LNCaP clone FGC (cell line): ENCODE measurements at places on chromosomes 12 and 14.

DNA sequence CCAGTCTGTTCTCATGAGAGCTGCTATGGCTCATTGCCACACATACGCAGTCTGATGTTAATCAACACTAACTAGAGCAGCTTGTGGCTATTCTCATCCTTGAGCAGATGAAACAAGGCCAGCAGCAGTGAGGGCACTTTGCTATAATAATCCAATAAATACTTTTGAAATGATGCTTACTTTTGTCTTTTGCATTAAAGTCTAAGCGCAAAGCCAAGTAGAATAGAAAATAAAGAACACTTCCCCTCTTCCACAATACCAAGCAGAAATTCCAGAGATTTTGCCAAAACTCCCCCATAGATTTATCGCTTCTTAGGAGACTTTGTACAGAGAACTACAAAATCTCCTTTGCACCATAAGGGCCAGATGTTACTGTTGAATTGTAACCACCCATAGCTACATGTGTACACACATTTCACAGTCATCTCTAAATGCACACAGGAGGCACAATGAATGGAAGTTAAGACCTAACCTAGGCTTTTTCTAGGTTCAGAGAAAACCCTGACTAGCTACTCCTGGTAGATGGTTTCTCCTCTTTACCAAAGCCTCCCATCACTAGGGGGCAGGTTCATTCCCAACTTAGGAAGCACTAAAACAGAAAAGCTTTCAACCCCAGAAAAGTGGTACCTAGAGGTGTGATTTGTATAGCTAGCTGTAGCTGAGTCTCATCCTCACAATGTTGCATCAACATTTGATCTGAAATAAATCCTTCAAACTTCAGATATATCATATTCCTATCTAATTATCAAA is 119.3 kb downstream of the HMGA2 start:
- DNase-seq, result no peak

- DNase-seq, result no peak
These were observed 224.1 kb upstream of the PLEKHG7 start for GRCh38 chr12:92478692-92479091.

DNA sequence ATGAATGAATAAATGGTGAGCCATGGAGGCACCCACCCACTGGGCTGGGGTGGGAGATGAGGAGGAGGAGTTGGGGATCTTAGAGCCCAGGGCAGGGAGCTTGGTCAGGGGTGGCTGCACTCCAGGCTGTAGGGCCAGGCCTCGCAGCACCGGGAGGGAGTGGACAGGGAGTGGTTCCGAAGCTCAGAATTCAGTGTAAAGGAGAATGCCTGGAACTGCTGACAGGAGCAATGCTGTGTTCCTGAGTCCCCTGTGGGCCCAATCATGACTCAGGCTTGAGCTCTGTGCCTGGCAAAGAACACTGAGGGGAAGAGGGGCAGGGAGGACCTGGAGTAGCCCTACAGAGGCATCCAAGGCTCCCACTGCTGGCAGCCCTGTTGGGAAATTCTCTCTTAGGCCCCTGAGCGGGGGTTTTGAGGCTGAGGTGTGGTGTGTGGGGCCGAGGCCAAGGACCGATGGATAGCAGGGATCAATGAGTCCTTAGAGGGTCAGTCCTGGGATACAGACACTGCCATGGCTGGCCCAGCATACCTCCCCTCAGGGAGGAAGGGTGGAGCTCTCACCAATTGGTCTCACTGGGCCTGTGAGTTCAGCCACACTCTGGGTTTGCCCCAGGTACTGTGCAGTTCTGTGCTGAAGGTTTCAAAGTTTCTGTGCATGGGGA is 9.5 kb upstream of the RABGGTA start:
- DNase-seq, result no peak

GRCh38 chr12:129964300-129964699 is 60.5 kb upstream of the TMEM132D start:
- DNase-seq, result no peak

DNA sequence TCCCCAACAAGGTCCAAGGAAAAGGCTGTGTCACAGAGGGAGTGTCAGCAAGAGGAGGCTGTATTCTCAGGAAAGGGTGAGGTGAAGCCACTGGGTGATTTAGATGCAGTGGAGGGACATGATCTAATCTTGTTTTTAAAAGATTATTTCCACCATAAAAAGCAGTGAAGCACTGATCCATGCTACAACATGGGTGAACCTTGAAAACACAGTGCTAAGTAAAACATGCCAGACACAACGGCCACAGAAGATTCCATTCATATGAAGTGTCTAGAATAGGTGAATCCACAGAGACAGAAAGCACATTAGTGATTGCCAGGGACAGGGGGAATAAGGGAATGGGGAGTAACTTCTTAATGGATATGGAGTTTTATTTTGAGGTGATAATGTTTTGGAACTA is 12.8 kb downstream of the RITA1 start:
- DNase-seq, result no peak

- DNase-seq, result no peak
These were observed 128.4 kb upstream of the TBX3 start for GRCh38 chr12:114812384-114812783.

DNA sequence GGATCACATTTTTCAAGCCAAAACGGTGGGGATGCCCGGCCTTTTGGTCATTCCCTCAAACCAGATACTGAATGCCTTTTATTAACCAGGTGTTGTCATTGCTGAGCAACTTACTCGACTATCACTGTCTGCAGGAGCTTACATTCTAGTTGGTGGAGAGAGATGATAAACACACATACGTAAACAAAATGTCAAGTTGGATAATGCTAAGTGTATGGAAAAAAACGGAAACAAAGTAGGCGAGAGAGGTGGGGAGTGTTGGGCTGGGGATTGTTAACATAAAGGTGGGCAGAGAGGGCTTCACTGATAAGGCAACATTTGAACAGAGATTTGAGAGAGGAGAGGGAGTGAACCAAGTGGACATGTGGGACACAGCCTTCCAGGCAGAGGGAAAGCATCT is 4.5 kb downstream of the C12orf43 start:
- no peak for DNase-seq

- DNase-seq, result no peak
These were observed 9.2 kb downstream of the RARG start for GRCh38 chr12:53222806-53223261.

DNA sequence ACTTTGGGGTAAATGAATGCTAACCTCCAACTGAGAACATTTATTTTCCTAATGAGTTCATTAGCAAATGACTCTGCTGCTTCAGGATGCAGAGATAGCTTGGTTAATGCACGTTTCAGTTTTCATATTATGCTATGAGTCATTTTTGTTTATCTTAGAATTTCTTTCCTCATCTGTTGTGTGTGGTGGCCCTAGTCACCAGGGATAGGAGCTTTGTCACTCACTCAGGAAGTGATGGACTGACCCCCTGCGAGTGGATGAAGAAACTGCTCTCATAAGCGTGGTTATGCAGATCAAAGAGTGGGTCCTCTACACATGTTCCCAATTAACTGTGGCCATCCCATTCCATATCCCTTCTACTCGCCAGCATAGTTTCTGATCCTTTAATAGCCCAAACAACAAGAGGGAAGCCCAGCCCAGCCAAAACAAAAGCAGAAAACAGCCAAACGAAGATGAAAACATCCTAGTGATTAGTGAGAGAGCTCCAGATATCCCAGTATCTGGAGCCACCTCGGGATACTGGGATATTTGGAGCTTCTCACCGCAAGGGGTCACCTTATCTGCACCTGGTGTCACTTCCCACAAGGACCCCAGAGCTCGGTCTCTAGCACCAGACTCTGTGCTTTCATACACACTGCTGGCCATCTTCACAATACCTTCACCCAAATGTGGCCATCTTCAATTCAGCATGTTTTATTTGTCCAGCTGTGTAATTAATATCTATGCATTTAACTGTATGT is 8.6 kb downstream of the TC2N start:
- no peak for DNase-seq

DNA sequence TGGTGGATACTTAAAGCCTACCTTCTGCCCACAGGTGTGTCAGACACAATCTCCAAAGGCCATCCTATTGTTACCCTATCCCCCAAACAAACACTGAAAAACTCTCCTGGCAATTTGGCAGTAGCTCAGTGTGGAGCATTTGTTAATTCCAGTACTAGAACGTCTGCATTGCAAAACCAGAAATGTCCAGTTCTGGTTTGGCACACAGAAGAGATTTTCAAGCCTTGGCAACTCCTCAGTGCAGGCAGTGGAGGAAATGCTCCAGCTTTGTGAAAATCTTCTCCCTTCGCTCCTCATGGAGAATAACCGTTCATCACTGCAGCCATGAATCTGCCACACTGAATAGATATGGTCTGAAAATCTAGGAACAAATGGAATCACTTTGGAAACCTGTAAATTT is 5.3 kb upstream of the SOCS2 start:
- no peak for DNase-seq

- DNase-seq, result no peak
These were observed 12.4 kb downstream of the RAP1B start for GRCh38 chr12:68623059-68623458.

- DNase-seq, result no peak
These were observed 126.3 kb downstream of the CCDC60 start for GRCh38 chr12:119460876-119461275.

DNA sequence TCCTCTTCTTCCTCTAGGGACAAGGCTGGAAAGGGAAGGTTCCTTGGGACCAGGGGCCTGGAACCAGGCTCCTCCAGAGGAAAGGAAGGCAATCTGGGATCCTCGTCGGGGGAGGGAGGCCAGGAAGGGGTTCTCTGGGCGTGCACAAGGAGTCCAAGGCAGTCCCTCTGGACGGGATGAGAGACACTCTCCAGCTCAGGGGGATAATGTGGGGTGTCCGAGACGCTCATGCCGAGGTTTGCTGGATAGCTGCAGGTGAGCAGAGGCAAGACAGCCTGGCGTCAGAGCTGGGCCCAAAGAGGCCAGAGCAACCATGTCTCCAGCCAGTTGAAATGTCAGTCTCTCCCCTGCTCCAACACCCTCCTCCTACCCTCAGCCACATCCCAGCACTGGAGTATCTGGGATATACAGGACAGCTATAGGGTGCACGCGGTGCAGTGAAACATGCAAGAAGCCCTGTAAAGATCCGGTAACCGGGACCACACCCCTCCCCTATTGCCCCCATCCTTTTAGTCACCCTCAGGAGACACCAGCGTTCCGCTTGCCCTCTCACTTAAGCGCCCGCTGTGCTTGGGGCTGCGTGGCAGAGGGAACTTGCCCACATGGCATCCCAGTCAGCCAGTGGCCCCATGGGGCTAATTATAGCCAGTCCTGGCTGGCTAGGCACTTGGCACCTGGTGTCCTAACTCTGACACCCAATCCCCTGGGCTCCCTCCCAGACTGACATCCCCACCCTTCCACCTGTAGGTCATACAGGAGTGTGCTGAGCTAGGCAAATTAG is at the start of gene KLHL33:
Gene KLHL33, minus strand, starts transcription at position 585 of the 781 bp plus-strand sequence. Its CDS starts 355 bp downstream, at position 230.
- no peak for DNase-seq

GRCh38 chr14:68796418-68797101 is 3.7 kb upstream of the ZFP36L1 start:
- no peak for DNase-seq

DNA sequence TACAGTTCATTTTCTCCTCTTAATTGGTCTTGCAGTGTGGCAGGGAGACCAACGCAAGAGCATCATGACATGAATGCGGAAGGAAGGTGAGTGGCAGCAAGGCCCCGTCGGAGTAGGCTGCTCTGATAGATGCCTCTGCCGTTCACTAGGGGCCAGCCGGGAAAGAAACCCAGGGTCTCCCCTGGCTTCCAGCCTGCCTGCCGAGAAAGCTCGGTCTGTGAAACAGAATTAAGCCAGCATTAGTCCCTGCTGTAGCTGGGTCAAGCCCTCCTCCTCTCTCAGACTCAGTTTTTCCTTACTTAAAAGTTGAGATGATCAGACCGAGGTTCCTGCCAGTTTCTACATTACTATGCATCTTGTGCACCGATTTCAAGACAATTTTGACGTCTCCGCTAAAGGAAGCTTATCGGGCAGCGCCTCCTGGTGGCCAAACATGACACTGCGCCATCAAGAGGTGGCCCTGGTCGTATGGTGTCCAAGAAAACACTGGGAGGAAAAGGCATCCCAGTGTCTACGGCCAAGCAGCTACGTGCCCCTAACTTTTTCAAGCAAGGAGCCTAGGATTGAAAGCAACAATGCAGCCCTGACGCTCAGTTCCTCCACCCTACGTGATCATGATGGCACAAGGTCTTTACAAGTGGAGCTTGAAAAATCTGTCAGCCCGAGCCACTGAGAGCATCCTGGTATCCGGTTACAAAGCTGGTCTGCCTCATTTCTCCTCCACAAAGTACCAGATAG is 131.6 kb downstream of the KSR2 start:
- DNase-seq, result peak; percentile 40

DNA sequence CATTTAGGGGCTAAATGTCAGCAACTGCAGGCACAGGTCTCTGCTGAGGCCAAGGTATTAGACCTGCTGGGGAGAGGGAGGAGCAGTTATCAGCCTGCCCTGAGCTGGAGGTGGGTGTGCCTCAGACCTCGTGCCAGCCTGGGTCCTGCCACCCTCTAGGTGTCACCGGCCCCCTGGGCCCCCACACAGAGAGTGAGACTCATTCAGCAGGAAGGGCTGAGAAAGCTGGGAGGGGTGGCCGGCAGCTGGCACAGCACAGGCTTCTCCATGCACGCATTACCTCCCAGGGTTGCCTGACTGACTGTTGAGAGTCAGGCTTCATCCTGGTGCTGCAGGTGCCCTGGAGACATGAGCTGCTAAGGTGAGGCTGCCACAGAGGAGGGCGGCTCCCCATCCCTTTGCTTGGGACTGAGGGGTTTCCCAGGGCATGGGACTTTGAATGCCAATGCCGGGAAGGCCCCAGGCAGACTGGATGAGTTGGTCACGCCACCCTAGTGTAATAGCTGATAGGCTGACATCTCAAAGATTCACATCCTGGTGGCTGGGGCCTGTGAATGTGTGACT is 75.3 kb upstream of the C14orf180 start:
- no peak for DNase-seq

DNA sequence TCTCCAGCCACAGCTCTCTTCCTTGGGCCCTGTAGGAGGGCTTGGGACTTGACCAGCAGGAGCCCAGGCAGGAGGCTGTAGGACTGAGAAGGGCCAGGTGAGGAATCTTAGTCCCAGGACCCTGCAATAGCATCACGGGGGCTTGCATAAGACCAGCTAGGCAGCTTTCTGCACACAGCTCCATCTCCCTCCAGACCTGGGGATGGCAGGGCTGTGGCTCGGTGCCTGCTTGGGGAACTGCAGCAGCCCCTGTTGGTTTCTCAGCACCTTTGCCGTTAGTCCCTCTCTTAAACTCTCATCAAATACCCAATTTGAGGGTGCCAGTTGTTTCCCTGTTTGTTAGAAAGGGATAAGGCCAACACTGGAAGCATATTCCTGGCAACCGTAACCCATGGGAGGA is 14.3 kb downstream of the DIO3 start:
- no peak for DNase-seq

GRCh38 chr12:42609605-42610004 is 20.1 kb upstream of the PRICKLE1 start:
- no peak for DNase-seq

- DNase-seq, result no peak
These were observed 8.2 kb upstream of the PPP2R5E start for GRCh38 chr14:63551332-63551731.
